Osteoblast (primary cell): ENCODE measurements at places on chromosomes 7 and 10. TPM values are rescaled to one million over a fixed set of nuclear protein-coding genes. Genes with fewer than 3 reads are reported as not detected.

DNA sequence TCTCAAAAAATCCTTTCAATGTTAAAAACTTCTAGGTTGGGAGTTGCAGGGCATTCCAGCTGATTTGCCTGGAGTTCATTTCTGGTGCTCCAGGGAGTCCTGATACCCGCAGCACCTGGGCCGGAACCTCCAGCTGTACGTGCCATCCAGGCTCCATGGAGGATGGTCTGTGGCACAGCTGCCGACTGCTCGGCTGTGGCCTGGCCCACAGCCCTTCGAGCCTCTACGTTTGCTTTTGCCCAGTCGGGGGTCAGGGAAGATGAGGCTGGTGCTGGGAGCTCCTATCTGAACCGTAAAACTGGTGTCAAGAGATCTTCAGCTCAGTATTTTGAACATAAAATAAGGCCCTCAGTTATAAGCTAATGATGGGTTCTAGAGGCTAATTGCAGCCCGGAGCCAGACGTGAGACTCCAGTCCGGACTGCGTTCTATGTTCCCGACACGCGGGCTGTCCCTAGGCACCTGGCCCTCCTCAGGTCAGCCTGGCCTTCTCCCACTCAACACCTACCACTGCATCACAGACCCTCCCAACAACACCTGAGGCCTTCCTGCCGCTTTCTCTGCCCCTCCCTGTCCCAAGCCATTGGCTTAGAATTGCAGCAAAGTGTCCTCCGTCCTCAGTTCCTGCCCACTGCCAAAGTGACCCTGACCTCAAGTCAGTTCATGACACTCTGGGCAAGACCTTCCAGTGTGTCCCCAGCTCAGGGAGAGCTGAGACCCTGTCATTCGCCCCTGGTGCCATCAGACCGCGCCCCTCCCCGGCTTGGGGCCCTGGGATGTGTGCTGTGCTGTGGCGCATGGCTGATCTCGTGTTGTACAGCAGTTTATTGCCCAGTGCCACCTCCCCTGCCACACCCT is 64.2 kb upstream of the DNAJB6 start:
- H3K27ac ChIP-seq = peak overlapping the region; percentile 70
- H3K27me3 ChIP-seq = no peaks in the 10 kb centered on the region

- H3K36me3 ChIP-seq = no peaks in the 10 kb centered on the region
- H3K27me3 ChIP-seq = no peaks in the 10 kb centered on the region
- DNase-seq = no peak
- H3K27ac ChIP-seq = no peak overlapping the region
- peaks cover 36% of the 10 kb centered on the region for H3K4me1 ChIP-seq
Observed at GRCh38 chr7:2512713-2513112, 6.9 kb upstream of the LFNG start.

GRCh38 chr10:96230527-96230926 is 40.8 kb downstream of the BLNK start:
- DNase-seq = no peak
- H3K36me3 ChIP-seq = no peaks in the 10 kb centered on the region
- no peak overlapping the region for H3K27ac ChIP-seq

GRCh38 chr7:40162516-40162915 is 27.7 kb downstream of the SUGCT start:
- DNase-seq = no peak
- no peak overlapping the region for H3K27ac ChIP-seq
- H3K4me1 ChIP-seq = no peaks in the 10 kb centered on the region
- H3K4me3 ChIP-seq = no peak overlapping the region

The TAS2R41 gene
- total RNA-seq = not detected in 2 replicates

The CLIP2 gene
- 58.3 and 70.9 TPM in 2 replicates for total RNA-seq

DNA sequence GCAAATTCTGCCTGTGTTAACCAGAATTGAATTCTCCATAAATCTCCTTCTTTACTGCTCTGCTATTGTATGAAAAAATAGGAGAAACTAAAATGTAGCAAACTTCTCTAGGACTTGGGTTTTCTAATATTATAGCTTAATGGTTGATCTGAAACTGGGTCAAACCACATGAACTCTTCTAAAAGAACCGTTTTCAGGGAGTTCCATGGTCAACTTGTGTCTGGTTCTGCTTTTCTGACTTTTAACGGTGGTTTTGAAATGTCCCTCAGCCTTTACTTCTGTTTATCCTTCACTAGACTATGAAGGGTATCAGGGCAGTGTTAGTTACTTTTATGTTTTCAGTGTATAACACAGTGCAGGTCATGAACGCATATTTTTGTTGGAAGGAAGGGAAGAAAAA is 242.2 kb downstream of the TSPAN12 start:
- H3K36me3 ChIP-seq = no peaks in the 10 kb centered on the region
- no peak overlapping the region for H3K4me3 ChIP-seq
- DNase-seq = no peak

DNA sequence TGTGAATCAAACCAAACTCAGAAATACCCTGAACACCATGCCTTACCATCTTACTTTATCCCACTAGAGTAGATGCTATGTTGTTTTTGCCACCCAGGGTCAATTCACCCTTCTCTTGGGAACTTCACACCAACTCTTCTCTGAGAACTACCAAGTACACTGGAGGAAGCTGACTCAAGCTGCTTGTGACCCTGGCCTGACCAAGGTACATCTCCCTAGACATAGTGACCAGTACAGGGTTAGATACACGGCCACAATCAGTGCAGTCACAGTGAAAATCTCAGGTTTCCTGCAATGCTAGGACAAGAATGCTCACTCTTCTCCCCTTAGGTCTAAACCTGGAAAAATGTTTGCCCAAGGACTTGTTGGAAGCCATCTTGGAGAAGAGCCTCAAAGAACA is 31.8 kb downstream of the EZH2 start:
- H3K4me3 ChIP-seq = no peak overlapping the region
- no peak overlapping the region for H3K27ac ChIP-seq
- H3K27me3 ChIP-seq = no peaks in the 10 kb centered on the region
- no peaks in the 10 kb centered on the region for H3K36me3 ChIP-seq
- H3K4me1 ChIP-seq = peaks cover 21% of the 10 kb centered on the region
- no peak for DNase-seq

DNA sequence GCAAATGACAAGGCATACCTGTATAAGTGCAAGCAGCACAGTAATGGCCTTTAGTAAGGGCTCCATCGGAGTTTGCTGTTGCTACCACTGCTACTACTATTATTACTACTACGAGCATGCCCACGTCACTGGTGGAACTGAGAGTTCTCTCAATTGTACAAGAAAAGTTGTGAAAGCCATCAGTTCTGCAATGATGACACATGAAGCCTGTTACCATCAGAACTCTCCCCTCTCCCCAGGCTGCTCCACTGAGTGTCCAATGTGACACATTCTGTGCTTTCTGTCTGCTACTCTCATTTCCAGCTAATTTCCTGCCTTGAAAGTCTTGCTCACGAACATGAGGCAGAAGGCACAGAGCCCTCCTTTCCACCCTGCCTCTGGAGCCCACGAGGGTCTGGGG is 263.2 kb upstream of the MGMT start:
- no peaks in the 10 kb centered on the region for H3K4me1 ChIP-seq
- no peaks in the 10 kb centered on the region for H3K27me3 ChIP-seq

DNA sequence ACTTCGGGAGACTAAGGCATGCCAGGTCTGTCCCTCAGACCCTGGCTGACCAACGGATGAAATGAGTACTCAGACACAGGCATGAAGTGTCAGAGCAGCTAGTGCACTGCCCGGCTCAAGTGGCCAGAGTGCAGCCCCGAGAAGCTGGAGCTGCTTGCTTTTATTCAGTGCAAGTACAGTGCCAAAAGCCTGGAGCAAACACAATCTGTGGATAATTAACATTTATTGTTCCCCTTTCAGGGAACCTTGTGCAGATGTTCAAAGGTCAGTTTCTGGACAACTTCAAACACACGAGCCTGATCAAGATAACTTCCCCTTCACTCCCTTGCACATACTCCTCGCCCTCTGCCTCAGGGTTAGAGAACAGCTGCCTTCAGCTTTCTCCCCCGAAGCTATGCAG is 7.9 kb upstream of the ATE1 start:
- no peaks in the 10 kb centered on the region for H3K27me3 ChIP-seq
- no peak overlapping the region for H3K27ac ChIP-seq
- DNase-seq = no peak
- H3K4me1 ChIP-seq = no peaks in the 10 kb centered on the region
- H3K36me3 ChIP-seq = no peaks in the 10 kb centered on the region

GRCh38 chr7:148481971-148482626 is 108.5 kb upstream of the C7orf33 start:
- no peak overlapping the region for H3K4me3 ChIP-seq
- H3K27ac ChIP-seq = no peak overlapping the region
- no peak for DNase-seq
- H3K27me3 ChIP-seq = no peaks in the 10 kb centered on the region
- H3K36me3 ChIP-seq = no peaks in the 10 kb centered on the region

DNA sequence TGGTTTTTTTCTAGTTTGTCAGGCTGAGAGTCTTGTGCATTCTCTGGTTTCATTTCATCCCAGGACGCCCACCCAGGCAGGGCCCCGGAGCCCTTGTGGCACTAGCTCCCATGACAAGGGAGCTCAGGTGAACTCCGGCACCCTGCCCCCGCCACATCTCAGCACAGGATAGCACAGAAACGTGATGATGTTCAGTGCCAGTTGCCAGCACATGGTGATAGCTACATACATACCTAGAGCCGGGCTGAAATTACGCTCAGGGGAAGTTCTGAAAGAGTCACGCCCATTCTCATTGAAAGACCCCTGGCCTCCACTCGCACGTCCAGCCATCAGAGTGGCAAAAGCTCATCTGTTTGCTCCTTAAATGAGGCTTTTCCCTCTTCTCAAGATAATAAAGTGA is 273.7 kb downstream of the PTPRN2 start:
- peak; percentile 59 for DNase-seq
- no peaks in the 10 kb centered on the region for H3K36me3 ChIP-seq
- no peaks in the 10 kb centered on the region for H3K27me3 ChIP-seq
- no peak overlapping the region for H3K27ac ChIP-seq

GRCh38 chr7:27068259-27068658 is 27.5 kb downstream of the HOXA1 start:
- no peaks in the 10 kb centered on the region for H3K27me3 ChIP-seq
- H3K4me3 ChIP-seq = no peak overlapping the region
- DNase-seq = no peak
- H3K4me1 ChIP-seq = peaks cover 24% of the 10 kb centered on the region
- no peak overlapping the region for H3K27ac ChIP-seq

DNA sequence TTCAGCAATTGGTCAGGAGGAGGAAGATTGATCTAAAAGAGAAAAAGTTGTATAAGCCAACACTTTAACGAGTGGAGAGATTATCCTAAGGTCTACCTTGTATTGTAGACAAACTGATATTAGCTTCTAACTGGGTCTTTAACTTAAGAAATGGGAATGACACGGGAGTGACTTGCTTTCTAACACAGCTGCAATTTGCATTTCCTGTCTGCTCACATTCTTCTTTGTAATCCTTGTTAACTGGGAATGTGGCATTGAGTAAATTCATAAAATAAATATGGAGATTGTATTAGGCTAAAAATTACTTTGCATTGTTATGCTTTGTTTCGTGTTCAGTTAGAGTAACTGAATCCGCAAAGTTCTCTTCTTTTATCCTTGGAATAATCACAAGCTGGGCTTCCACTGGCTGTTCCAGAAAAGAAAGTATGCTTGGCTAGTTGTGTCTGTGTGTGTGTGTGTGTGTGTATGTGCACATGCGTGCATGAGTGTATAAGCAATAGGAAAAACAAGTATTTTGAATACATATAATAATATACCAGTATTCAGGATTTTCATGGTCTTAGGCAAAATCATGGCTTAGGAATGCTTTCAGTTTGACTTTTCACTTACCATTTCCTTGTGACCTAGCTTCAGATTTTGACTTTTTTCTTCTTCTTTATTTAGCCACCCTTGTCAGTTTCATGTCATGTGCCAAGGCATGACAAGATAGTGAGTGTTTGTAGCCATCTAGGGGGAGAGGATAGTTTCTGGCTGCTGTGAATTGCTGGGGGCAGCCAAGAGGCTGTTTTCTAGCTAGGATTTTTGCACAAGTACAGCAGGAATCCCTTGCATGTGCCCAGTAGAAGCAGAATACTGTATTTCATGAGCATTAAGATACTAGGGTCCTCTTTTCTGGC is 54.5 kb upstream of the FZD8 start:
- peaks cover 8% of the 10 kb centered on the region for H3K27me3 ChIP-seq
- no peaks in the 10 kb centered on the region for H3K4me1 ChIP-seq
- no peak overlapping the region for H3K27ac ChIP-seq
- H3K36me3 ChIP-seq = no peaks in the 10 kb centered on the region
- no peak overlapping the region for H3K4me3 ChIP-seq
- DNase-seq = peak; percentile 62

GRCh38 chr10:3525832-3526449 is 259.1 kb downstream of the KLF6 start:
- peak overlapping the region; percentile 93 for H3K27ac ChIP-seq
- peaks cover 31% of the 10 kb centered on the region for H3K4me1 ChIP-seq
- peak; percentile 94 for DNase-seq
- H3K27me3 ChIP-seq = no peaks in the 10 kb centered on the region
